ENCODE measurements at places on chromosomes 2 and 18. TPM values are rescaled to one million over a fixed set of nuclear protein-coding genes. Genes with fewer than 3 reads are reported as not detected.

Gene EFEMP1
- 8.6 TPM for total RNA-seq

Gene IL18R1
- total RNA-seq = 1.0 TPM

Gene REG3A
- not detected for total RNA-seq

Gene ADAM23
- total RNA-seq = 19.5 TPM

Gene CUL3
- total RNA-seq = 184 TPM

Gene MZT2A
- total RNA-seq = 67.3 TPM

Gene CNRIP1
- total RNA-seq = 5.8 TPM

Gene TCF23
- 6.7 TPM for total RNA-seq

Gene NEURL3
- total RNA-seq = 1.3 TPM

Gene FSIP2
- total RNA-seq = 31.8 TPM

Gene RBM44
- total RNA-seq = 23.4 TPM

Gene ATP6V1C2
- total RNA-seq = 5.9 TPM

Gene TDRD15
- total RNA-seq = 11.3 TPM

Gene NEB
- 5.7 TPM for total RNA-seq

Gene OTX1
- 0.39 TPM for total RNA-seq

Gene DYNAP
- 0.24 TPM for total RNA-seq

Gene AQP12A
- not detected for total RNA-seq

Gene CYP1B1
- total RNA-seq = 14.3 TPM

GRCh38 chr2:223941579-223942277, 3.4 kb downstream of the WDFY1 start:
- DNase-seq = no peak

DNA sequence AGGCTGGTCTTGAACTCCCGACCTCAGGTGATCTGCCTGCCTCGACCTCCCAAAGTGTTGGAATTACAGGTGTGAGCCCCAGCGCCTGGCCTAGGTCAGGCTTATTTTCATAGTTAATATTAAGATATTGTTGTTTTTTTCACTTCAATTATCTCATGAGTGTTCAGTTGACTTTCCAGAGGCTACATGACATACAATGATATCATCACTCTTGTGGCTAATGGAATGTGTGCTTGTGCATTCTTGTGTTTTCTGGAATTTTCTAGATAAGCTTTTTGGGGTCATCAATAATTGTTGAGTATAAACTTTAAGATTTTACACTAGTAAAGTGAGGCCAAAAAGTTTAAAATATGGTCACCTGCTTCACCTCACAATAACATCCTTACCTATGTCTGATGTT, 180.9 kb downstream of the FIGN start:
- no peak for DNase-seq

DNA sequence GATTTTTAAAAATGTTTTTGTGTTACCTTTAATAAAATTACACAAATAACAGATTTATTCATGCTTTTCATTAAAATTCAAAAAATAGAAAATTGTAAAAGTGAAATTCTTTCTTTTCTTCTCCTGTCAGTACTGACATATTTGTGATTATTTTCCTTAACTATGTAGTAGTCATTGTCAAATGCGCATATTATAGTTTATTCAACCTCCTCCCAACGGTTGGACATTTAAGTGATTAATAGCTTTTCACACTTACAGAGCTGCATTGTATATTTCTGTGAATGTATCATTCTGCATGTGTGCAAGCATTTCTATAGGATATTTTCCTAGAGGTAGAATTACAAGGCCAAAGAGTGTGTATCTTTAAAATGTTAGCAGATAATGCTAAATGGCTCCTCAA, 259.2 kb downstream of the SH3BP4 start:
- DNase-seq = no peak

DNA sequence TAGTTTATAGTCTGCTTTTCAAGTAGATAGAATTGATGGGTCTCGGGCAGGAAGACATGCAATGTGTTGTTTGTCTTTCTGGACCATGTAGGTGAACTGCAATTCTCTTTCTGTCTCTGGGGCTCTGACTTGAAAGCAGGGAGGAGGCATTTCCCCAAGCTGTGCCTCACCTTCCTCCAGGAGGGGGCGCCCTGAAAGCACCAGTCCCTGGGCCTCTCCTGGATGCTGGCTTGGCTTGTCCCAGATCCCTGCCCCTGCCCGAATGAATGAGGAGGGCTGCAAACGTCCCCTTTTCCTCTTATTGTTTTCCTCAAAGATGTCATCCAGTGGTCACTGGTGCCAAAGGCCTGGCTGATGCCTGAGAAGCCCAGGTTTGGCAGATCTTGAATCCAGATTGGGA, 270.6 kb downstream of the CELF4 start:
- peak; percentile 31 for DNase-seq

DNA sequence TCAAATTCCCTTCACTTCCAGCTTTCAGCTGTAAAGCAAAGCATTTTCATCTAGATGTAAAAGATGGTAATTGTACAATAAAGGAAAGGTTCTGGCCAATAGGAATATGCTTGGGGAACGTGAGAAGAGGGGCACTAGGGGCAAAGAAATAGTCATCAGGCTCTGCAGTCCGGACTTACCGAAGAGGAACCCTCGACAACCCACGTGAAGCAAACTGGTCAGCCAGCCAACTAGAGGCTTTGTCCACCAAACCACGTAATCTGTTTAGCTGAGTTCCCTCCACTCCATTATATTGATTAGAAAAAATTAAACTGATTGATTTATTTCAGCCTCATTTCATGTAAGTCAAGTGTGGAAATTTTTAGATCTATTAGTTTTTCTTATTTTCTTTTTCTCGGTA, 300.4 kb upstream of the FANCL start:
- no peak for DNase-seq

- DNase-seq = no peak
Measured at GRCh38 chr18:77676910-77677309, 427.3 kb downstream of the GALR1 start.

- no peak for DNase-seq
Measured at GRCh38 chr2:160114020-160114419, 51.6 kb upstream of the PLA2R1 start.

DNA sequence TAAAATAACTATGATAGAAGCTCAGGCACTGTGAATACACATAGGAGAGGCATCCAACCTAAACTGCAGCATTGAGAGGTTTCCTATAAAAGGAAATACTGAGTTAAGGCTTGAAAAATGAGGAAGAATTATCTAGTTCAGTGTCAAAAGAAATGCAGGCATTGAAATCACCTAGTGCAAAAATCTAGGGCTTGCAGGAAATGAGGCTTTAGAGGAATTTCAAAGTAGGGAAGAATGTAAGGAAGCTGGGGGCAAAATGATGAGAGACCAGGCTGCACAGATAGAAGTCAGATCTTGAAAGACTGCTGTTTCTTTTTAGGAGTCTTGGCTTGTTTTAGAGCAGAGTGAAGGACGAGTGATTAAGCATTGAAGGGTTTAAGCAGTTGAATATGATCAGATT, 28.1 kb upstream of the SCYGR2 start:
- no peak for DNase-seq

DNA sequence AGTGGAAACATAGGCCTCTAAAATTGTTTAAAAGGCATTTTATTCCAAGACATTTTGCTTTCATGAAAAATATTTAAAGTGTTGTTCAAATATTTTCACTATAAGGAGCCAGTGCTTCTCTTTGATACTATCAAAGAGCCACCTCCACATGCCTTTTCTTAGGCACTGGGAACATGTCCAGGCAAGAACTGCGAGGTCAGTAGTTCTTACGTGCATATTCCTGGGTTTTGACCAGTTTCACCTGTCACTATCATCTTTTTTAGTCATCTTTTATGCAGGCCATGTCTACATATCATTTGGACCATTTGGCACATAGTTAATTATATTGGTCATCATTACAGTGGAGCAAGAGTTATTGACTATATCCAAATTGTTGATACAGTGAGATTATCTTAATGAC, 195.3 kb downstream of the CCDC85A start:
- no peak for DNase-seq

GRCh38 chr2:124316881-124317605, 292.0 kb downstream of the CNTNAP5 start:
- DNase-seq = no peak

GRCh38 chr2:173119069-173119807, 43.6 kb downstream of the MAP3K20 start:
- DNase-seq = no peak

GRCh38 chr2:17259613-17260012, 258.6 kb downstream of the RAD51AP2 start:
- no peak for DNase-seq

DNA sequence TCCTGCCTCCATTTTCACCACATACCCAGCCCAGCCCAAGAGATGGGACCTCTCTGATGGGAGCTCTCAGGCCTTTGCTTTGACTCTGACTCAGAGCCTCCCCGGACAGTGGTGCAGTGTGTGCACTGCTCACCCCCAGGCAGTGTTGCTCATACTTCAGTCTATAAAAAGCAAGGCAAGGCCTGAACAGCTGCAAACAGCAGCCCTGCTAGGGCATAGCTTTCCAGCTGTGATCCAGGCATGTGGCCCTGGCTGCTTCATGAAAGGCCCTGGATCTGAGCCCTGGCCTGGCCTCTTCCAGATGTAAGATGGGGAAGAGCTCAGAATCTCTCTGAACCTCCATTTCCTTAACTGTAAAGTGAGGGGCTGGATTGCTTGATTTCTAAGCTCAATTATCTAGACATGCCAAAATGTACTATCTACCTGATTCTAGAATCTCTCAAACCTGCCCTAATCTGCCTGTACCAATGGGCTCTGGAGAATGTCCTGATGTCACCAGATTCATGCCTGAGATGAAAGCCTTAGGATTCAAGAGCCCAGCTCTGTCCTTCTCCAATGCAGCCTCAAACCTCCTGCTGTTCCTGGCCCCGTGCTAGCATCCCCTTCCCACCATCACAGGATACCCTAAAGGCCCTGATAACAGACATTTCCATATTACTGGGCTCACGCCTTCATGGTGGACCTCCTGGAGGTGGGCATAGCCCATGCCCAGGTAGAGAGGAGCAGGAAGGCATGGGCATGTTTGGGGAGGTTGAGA, 206.9 kb downstream of the ARL4C start:
- no peak for DNase-seq

- no peak for DNase-seq
Measured at GRCh38 chr2:84938194-84938879, 32.6 kb upstream of the KCMF1 start.

GRCh38 chr2:15178946-15179345, 382.2 kb downstream of the NBAS start:
- no peak for DNase-seq

- DNase-seq = no peak
Measured at GRCh38 chr18:13356032-13356431, 137.5 kb downstream of the LDLRAD4 start.

DNA sequence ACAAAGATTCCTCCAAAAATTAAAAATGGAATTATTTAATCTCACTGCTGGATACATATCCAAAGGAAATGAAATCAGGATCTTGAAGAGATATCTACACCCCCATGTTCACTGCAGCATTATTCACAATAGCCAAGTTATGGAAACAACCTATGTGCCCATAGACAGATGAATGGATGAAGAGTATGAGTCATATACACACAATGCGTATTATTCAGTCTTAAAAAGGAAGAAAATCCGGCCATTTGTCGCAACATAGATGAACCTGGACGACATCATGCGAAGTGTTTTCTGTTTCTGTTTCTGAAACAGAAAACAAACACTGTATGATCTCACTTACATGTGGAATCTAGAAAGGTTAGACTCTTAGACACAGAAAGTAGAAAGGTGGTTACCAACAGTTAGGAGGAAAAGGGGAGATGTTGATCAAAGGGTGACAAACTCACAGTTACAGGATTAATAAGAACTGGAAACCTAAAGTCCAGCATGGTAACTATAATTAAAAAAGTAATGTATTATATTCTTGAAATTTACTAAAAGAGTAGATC, 87.8 kb upstream of the ERBB4 start:
- DNase-seq = no peak

DNA sequence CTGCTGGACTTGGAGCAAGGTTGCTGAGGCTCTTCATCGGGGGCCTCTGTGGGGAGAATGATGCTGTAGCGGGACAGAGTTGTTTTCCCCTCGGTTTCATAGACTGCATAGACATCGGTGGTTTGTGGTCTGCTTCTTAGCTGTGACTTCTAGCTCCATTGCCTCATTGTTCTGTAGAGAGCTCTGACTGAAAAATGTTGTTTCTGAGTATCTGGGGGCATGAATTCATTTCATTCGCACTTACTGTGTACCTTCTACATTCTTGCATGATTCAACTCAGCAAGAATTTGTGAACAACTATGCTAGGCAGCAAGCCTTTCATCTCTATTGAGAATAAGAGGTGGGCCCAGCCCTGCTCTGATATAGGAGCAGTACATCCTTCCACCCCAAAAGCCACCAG, 406.8 kb downstream of the NBAS start:
- no peak for DNase-seq

GRCh38 chr2:9748577-9748976, 94.7 kb upstream of the TAF1B start:
- no peak for DNase-seq

DNA sequence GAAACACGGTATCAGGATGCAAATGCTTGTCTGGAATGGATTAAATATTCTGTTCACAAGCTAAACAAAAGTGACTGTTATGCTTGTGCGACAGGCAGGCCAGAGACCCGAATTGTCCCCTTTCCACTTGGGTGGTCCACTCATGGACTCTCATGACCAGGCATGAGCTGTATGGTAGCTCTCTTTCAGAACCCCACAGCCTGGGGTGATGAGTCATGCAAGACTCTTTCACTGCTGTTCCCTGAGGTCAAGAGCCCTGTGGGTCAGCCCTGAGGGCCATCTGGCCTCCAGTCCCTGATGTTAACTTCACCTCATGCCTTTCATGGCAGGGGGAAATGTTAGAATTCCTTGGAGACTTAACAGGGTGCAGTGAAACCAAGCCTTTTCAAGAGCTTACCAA, 13.7 kb upstream of the SAP130 start:
- no peak for DNase-seq

- DNase-seq = no peak
Measured at GRCh38 chr18:39913672-39914366, 2041.2 kb upstream of the PIK3C3 start.

DNA sequence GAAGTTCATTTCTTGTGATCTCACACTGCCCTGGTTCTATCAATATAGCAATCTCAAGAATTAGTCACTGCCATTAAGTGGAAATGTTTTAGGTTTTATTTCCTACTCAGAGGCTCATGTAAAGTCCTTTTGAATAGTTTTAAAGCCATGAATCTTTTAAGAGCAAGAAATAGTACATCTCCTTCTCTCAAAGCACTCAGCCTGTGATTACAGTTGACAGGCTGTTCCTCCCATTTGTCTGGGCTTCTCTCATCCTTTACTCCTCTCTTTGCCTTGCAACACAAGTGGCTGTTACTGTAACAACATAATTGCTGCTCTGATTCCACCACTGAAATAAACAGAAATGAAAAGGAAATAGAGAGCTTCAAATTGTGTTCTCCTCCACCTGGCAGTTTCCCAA, 18.4 kb downstream of the GRP start:
- no peak for DNase-seq

- no peak for DNase-seq
Measured at GRCh38 chr18:24704946-24705630, 244.7 kb downstream of the HRH4 start.

GRCh38 chr18:74516271-74517235, 17.7 kb upstream of the CNDP1 start:
- DNase-seq = no peak

- DNase-seq = no peak
Measured at GRCh38 chr2:54557211-54557600, 101.1 kb downstream of the SPTBN1 start.

Data from testis (tissue), 5 donors.